ENCODE measurements at places on chromosomes 6 and 20.
A peak's percentile ranks its signal among the peaks of the same experiment; 100 is the strongest.

DNA sequence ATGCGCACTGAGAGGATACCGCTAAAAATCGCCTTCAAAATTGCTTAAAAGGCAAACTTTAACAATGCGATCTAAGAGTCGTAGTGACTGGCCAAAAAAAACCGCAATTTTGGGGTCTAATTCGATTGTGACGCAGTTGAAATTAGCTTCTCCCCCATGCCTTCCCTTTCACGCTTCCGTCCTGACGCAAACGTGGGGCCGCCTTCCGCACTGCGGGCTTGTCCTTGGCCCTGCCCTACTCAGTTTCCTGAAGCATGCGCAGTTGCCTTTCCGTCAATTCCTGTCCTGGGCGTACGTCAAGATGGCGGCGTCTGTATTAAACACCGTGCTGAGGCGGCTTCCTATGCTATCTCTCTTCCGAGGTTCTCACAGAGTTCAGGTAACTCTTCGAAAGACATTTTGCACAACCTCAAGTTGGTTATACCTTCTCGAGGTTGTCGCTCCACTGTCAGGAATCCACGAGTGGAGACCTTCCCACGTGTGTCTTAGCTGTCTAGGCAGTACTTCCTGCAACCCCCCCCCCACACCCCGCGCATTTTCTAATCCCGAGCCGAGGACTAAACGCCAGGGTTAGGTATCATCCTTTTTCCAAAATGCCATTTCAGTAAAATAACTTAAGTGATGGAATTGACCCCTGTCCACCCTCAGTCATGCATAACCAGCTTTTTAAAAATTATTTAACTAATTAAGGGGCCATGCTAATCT is at the start of gene MRPS18B:
MRPS18B (plus strand) TSS at position 276 of the 705 bp plus-strand sequence; CDS start at position 302, 26 bp downstream.
- DNase-seq: peak; percentile 98

GRCh38 chr6:145756170-145756662 is 20.9 kb upstream of the EPM2A start:
- DNase-seq: peak; percentile 96

- DNase-seq: no peak
These were observed 8.1 kb upstream of the HEY2 start for GRCh38 chr6:125741336-125741735.

- DNase-seq: no peak
These were observed 587.5 kb downstream of the CD109 start for GRCh38 chr6:74283532-74283931.

GRCh38 chr20:63042448-63043071 is 35.8 kb upstream of the BHLHE23 start:
- no peak for DNase-seq

DNA sequence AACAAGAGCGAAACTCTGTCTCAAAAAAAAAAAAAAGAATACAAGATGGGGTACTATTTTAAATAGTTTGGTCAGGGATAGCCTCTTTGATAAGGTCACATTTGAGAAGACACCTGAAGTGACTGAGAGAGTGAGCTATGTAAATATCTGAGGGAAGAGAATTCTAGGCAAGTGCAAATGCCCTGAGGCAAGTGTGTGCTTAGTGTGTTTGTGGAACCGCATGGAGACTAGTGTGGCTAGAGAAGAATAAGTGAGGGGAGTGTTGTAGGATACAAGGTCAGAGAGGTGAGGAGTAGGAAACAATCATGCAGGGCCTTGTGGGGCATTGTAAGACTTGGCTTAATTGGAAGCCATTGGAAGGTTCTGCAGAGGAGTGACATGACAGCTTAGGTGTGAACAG is 3.4 kb downstream of the RSPH9 start:
- DNase-seq: no peak
